ENCODE measurements at places on chromosomes 5 and 9.

DNA sequence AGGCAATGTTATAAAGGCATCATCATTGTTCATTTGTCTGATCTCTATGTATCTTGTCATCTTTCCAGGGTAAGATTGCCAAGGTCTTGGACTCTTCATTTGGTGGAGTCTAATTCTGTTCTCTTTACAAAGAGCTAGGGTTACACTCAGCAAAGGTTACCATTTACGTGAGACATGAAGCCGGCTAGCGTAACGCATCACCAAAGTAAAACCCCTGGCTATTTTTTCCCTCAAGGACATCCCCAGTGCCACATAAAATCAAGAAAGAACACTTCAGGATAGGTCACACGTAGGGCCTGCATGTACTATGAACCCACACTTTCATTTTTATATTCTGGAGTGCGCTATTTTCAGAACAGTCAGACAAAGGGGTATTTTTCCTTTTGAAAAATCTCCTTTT lies 20.0 kb upstream of the MYOT start:
- DNase-seq: no peak

GRCh38 chr9:108168236-108168850 lies 678.8 kb upstream of the KLF4 start:
- no peak for DNase-seq

- DNase-seq: no peak
Measured at GRCh38 chr9:126638571-126639132, 24.9 kb downstream of the LMX1B start.

- DNase-seq: no peak
Measured at GRCh38 chr5:105639068-105639467, 2031.7 kb downstream of the EFNA5 start.

- no peak for DNase-seq
Measured at GRCh38 chr5:52801329-52801728, 13.6 kb downstream of the ITGA1 start.

- DNase-seq: no peak
Measured at GRCh38 chr5:31604240-31604639, 34.7 kb upstream of the PDZD2 start.

- no peak for DNase-seq
Measured at GRCh38 chr5:150706776-150707390, 6.0 kb upstream of the RBM22 start.

GRCh38 chr5:17343675-17344074 lies 126.2 kb downstream of the BASP1 start:
- no peak for DNase-seq

DNA sequence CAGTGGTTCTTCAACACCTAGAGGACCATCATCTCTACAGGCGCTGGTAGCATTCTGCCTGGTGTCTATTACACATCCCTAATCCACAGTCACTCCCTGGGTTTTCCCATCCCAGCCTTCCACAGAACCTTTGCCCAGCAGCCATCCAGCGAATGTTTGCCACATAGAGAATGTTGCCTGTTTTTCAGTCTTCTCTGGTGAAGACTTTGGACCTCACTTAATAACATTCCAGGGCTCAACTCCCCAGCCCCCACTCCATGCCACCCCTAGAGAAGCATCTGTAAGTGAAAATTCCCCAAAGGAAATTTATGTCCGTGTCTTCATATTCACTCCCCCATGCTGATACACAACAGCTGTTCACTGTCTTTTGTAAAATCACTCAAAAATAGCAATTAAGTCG lies 249.6 kb downstream of the AOPEP start:
- no peak for DNase-seq

DNA sequence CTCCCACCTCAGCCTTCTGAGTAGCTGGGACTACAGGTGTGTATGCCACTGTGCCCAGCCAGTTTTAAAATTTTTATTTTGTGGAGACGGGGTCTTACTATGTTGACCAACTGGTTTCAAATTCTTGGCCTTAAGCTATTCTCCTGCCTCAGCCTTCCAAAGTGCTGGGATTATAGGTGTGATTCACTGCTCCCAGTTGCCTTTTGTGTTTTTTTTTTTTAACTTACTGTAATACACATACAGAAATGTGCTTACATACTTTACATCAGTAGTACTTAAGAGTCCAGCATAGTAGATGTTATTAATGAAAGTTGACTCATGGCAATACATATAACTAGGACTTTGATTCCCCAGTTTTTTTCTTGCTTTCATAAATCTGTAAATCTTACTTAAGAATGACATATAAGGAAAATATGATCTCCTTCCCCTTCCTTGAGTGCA lies 4.7 kb downstream of the MAN2A1 start:
- no peak for DNase-seq

- no peak for DNase-seq
Measured at GRCh38 chr9:127351182-127352166, 45.5 kb upstream of the SLC2A8 start.

DNA sequence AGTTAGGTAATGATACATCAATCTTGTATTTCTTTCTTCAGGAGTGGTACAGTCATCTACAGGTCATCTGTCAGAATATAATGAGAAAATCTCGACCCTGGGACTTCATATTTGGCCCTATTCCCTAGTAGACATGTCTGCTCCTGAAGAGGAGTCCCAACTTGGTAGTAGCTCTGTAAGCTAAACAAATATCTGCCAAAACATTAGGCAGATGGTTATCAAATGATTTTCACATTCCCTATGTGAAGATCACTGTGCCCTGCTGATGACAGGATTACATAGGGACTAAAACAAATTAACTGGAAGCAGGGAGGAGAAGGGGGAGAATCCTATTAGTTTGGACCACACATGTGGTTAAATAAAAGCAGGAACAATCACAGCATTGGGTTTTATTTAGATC lies 138.6 kb upstream of the NFIB start:
- no peak for DNase-seq

DNA sequence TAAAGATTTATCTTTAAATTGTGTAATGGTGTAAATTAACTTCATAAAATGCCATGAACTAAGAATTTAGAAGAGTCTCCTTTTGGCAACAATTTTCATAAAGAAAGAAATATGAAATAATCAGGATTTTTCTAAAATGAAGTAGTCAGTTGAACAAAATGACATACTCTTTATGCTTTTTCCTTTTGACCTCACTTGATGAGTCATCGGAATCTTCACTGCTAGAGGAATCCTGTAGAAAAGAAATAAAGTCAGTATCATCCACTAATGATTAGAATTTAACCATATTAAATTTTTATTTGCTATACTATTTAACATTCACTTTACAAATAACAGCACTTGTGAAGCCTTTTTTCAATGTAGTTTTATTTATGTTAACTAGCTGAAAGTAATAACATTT lies 26.1 kb downstream of the CHD1 start:
- no peak for DNase-seq

GRCh38 chr9:120625222-120625621 lies 45.3 kb upstream of the CDK5RAP2 start:
- DNase-seq: no peak

GRCh38 chr9:93246111-93246510 lies 62.2 kb downstream of the WNK2 start:
- DNase-seq: no peak

Data from activated naive CD4-positive, alpha-beta T cell treated with anti-CD3 and anti-CD28 coated beads, Interleukin-2, amount 10 ng/mL, durations not matched to agents 7 days and 5 days (primary cell).